ENCODE measurements at places on chromosomes 6 and 20. TPM values are rescaled to one million over a fixed set of nuclear protein-coding genes. Genes with fewer than 3 reads are reported as not detected.

DNA sequence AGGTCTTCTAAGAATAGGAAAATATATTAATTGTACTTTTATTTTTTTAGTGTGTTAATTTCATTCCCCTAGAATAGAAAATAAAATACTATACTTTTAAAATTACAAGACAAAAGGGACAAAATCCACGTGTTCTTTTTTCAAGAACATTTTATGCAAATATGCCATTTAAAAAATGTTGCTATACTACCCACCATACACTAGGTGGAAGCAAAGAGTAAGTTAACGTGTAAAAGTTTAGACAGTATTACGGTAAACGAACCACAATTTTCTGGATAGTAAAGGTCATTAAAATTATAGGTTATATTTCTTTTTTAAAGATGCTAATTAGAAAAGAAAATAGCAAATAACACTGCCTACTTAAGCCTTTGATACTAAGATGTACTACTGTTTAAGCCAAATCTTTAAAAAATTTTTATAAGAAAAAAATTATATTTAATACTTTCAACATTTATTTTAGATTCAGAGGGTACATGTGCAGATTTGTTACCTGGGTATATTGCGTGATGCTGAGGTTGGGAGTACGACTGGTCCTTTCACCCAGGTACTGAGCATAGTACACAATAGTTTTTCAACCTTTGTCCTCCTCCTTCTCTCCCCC is 287.6 kb downstream of the PHF3 start:
- peak; percentile 55 for DNase-seq

GRCh38 chr20:38063911-38064530 is 30.5 kb downstream of the RPRD1B start:
- no peak for DNase-seq

DNA sequence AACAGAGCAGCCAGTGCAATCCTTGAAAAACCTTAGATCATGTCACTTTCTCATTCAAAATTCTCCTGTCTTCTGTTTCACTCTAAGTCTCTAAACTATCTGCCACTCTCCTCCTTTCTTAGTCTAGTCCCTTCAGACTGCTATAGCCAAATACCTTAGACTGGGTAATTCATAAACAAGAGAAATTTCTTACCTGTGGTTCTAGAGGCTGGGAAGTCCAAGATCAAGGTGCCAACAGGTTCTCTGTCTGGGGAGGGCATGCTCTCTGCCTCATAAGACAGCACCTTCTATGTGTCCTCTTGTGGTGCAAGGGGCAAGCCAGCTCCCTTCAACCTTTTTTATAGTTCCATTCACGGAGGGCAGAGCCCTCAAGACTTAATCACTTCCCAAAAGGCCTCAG is 156.3 kb downstream of the MTFR2 start:
- DNase-seq = no peak

GRCh38 chr6:169642455-169642854 is 59.4 kb downstream of the WDR27 start:
- no peak for DNase-seq

- no peak for DNase-seq
Measured at GRCh38 chr6:149209871-149210775, 107.4 kb upstream of the TAB2 start.

GRCh38 chr6:105243487-105243886 is 63.7 kb upstream of the POPDC3 start:
- no peak for DNase-seq

- DNase-seq = no peak
Measured at GRCh38 chr6:155330133-155330734, 15.9 kb upstream of the TFB1M start.

- peak; percentile 84 for DNase-seq
Measured at GRCh38 chr6:164911873-164912580, 397.4 kb downstream of the C6orf118 start.

DNA sequence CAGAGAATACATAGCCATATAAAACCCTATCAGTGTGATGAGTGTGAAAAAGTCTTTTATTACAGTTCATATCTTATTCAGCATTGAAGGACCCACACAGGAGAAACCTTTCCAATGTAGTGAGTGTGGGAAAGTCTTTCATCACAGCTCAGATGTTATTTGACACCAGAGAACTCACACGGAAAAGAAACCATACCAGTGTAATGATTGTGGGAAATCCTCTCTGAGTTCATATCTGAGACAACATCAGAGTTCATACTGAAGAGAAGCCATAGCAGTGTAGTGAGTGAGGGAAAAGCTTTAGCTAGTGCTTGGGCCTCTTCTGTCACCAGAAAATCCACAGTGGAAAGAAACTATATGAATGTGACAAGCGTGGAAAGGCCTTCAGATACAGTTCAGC is 8.6 kb upstream of the ZSCAN16 start:
- DNase-seq = no peak

The CPNE5 gene
- polyA plus RNA-seq = 8.1 TPM

The BHLHE23 gene
- polyA plus RNA-seq = not detected

The RPN2 gene
- 149 TPM for polyA plus RNA-seq

The RRP36 gene
- 41.4 TPM for polyA plus RNA-seq

The KIF6 gene
- polyA plus RNA-seq = 1.1 TPM
